ENCODE measurements at places on chromosomes 16 and 17. TPM values are rescaled to one million over a fixed set of nuclear protein-coding genes. Genes with fewer than 3 reads are reported as not detected.

GRCh38 chr17:6269478-6269877 is 165.4 kb downstream of the AIPL1 start:
- H3K27me3 ChIP-seq, result no peaks in the 10 kb centered on the region
- no peaks in the 10 kb centered on the region for H3K36me3 ChIP-seq
- H3K4me1 ChIP-seq, result no peaks in the 10 kb centered on the region
- H3K27ac ChIP-seq, result no peak overlapping the region

The ALKBH5 gene
- 52.3 TPM for total RNA-seq

The TP53TG3 gene
- not detected for total RNA-seq

DNA sequence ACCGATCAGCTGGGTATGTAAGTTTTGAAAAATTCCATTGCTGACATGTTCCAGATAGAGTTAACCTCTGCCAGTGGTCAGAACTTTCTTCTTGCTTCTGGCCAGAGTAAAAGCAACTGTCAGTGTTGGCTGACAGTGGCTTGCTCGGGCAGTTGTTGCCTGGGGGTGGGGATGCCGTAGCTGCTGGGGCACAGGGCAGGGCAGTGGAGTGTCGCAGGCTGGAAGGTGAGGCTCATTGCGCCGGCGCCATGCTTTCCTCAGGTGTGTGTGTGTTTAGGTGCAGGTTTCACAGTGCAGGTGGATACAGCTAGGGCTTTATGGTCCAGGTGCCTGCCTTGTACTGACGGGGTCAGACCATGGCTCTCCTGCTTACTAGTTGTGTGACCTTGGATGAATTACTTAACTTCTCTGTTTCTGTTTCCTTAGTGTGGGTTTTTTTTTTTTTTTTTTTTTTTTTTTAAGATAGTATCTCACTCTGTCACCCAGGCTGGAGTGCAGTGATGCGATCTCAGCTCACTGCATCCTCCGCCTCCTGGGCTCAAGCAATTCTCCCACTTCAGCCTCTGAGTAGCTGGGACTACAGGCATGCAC is 156.4 kb downstream of the SNX29 start:
- H3K4me3 ChIP-seq, result no peak overlapping the region
- H3K4me1 ChIP-seq, result no peaks in the 10 kb centered on the region
- no peaks in the 10 kb centered on the region for H3K27me3 ChIP-seq
- no peaks in the 10 kb centered on the region for H3K36me3 ChIP-seq
- DNase-seq, result no peak

DNA sequence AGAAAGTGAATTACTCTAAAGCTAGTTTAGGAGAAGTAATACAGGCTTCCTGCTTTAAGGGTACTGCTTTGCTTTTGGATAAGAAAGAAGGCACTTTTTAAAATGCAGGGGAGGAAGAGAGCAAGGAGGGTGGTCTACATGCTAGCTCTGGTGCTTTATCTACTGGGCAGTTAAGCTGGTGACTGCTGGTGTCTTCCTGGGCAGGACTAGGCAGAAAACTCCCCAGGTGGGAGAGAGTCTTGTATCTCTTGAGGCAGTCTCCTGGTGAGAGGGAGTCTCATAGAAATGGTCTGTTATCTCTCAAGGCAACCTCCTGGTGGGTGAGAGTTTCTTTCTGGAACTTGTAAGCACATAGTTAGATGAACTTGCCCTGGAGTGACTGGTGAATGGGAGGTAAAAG is 953.9 kb upstream of the GOT2 start:
- no peak for DNase-seq
- H3K27ac ChIP-seq, result no peak overlapping the region
- H3K4me1 ChIP-seq, result no peaks in the 10 kb centered on the region
- H3K36me3 ChIP-seq, result no peaks in the 10 kb centered on the region

DNA sequence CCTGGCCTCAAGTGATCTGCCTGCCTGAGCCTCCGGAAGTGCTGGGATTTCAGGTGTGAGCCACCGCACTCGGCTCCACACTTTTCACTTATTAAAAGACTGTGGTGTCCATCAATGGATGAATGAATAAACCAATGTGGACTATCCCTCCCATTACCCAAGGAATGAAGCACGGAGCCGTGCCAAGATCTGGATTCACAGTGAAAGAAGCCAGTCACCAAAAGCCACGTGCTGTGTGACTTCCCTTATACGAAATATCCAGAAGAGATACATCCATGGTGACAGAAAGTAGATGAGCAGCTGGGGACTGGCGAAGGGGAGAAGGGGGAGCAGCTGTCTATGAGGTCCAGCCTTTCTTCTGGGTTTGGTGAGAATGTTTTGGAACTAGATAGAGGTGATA is 48.2 kb upstream of the STH start:
- no peak overlapping the region for H3K4me3 ChIP-seq
- H3K4me1 ChIP-seq, result peaks cover 6% of the 10 kb centered on the region
- no peak for DNase-seq

DNA sequence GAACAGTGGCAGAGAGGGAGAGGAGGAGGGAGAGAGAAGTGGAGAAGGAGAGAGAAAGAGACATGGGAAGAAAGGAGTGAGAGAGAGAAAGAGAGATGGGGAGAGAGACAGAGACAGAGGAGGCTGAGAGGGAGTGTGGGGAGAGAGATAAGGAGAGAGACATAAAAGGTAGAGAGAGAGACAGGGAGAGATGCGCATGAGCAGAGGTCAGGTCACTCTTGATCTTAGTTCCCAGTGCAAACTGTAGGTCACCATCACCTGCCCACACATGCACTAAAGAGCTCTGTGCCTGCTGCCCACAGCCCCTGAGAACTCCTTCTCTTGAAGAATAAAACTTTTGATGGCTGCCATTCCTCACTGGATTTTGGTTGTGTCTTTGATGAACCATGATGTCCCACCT is 14.9 kb downstream of the KRT33A start:
- peaks cover 13% of the 10 kb centered on the region for H3K4me1 ChIP-seq
- H3K4me3 ChIP-seq, result no peak overlapping the region
- no peak for DNase-seq
- H3K36me3 ChIP-seq, result no peaks in the 10 kb centered on the region
- no peak overlapping the region for H3K27ac ChIP-seq
- H3K27me3 ChIP-seq, result no peaks in the 10 kb centered on the region

GRCh38 chr16:14098081-14098480 is 27.0 kb downstream of the MRTFB start:
- DNase-seq, result no peak
- no peaks in the 10 kb centered on the region for H3K36me3 ChIP-seq
- H3K27ac ChIP-seq, result no peak overlapping the region
- H3K4me1 ChIP-seq, result peaks cover 6% of the 10 kb centered on the region
- H3K27me3 ChIP-seq, result no peaks in the 10 kb centered on the region
- H3K4me3 ChIP-seq, result no peak overlapping the region
